ENCODE measurements at places on chromosomes 6 and 20.

GRCh38 chr20:13432126-13432525 is 206.6 kb downstream of the TASP1 start:
- no peak overlapping the region for H3K4me3 ChIP-seq
- H3K4me1 ChIP-seq = peaks cover 2% of the 10 kb centered on the region
- no peak for DNase-seq
- no peaks in the 10 kb centered on the region for H3K27me3 ChIP-seq
- no peaks in the 10 kb centered on the region for H3K36me3 ChIP-seq
- no peak overlapping the region for H3K27ac ChIP-seq

GRCh38 chr6:149331043-149331807 is 13.7 kb downstream of the TAB2 start:
- H3K27ac ChIP-seq = no peak overlapping the region
- no peaks in the 10 kb centered on the region for H3K27me3 ChIP-seq
- no peak overlapping the region for H3K4me3 ChIP-seq
- H3K4me1 ChIP-seq = peaks cover 12% of the 10 kb centered on the region
- DNase-seq = no peak

- no peak overlapping the region for H3K4me3 ChIP-seq
- no peak for DNase-seq
- H3K4me1 ChIP-seq = no peaks in the 10 kb centered on the region
- no peaks in the 10 kb centered on the region for H3K27me3 ChIP-seq
- no peaks in the 10 kb centered on the region for H3K36me3 ChIP-seq
Observed at GRCh38 chr20:23225407-23226060, 125.1 kb upstream of the NXT1 start.

DNA sequence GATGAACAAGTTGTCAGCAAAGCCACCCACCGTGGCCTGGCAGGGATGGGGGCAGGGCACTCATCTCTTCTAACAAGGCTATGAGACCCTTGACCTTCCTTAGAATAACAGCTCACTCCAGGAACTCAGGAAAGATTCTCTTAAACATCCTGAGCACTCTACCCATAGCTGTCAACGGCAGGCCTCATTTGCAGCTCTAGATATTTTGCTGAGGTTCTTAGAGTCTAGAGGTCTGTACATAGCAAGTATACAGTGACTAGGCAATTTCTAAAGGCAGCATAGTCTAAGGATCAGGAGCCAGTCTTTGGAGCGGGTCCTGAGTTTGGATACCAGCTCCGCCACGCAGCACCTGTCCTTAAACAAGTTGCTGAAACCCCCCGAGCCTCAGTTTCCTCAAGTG is 11.7 kb downstream of the TRERF1 start:
- no peak overlapping the region for H3K27ac ChIP-seq
- H3K27me3 ChIP-seq = no peaks in the 10 kb centered on the region
- H3K4me3 ChIP-seq = no peak overlapping the region
- DNase-seq = no peak
- peaks cover 35% of the 10 kb centered on the region for H3K4me1 ChIP-seq

DNA sequence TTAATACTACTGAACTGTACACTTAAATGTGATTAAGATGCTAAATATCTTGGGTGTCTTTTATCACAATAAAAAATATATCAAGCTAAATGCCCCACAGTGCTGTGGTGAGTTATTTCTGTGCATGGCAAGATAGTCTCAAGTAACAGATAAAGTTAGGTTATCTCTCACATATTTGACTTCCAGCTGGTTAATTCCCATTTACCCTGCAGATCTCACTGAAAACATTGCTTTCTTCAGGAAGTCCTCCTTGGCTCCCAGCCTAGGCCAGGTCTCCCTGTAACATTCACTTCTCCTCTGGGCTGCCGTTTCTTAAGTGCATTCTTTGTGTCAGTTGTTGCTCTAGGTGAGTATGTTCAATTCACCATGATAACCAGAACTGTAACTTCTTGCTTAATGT is 59.1 kb downstream of the SLC22A1 start:
- H3K27ac ChIP-seq = no peak overlapping the region
- no peak for DNase-seq
- no peaks in the 10 kb centered on the region for H3K27me3 ChIP-seq

DNA sequence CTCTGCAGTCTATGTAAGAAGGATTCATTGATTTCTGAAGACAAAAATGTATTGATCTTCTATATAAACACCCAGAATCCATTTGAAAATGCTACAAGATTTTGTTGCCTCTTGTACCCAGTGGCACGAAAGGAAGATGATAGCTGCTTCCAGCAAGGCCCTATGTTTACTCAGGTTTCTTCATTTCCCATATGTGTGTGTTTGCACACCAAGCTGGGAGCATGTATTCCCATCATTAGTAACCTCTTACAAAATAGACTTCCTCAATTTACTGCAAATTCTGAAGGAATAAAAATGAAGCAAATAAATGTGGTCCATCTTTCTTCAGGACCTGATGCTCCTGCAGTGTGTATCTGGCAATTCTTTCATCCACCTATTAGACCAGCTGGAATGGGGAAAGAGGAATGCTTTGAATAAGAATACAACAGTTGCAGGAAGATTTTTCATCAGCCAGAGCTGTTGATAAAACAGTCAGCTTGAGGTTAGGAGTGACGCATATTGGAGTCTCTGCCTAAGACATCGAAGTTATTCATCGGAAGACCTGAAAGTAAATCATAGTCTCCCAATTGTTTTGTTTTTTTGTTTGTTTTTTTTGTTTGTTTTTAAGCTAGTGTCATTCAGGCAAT is 132.3 kb downstream of the PDE7B start:
- H3K27ac ChIP-seq = no peak overlapping the region
- no peaks in the 10 kb centered on the region for H3K4me1 ChIP-seq
- DNase-seq = no peak
- no peaks in the 10 kb centered on the region for H3K36me3 ChIP-seq

- peaks cover 3% of the 10 kb centered on the region for H3K4me1 ChIP-seq
- no peaks in the 10 kb centered on the region for H3K36me3 ChIP-seq
- no peaks in the 10 kb centered on the region for H3K27me3 ChIP-seq
- H3K4me3 ChIP-seq = no peak overlapping the region
- no peak for DNase-seq
- H3K27ac ChIP-seq = no peak overlapping the region
Observed at GRCh38 chr6:129596522-129596921, 113.5 kb downstream of the ARHGAP18 start.

GRCh38 chr20:15742087-15742486 is 831.2 kb downstream of the KIF16B start:
- H3K4me3 ChIP-seq = no peak overlapping the region
- H3K36me3 ChIP-seq = no peaks in the 10 kb centered on the region
- H3K4me1 ChIP-seq = no peaks in the 10 kb centered on the region
- no peak for DNase-seq
- no peak overlapping the region for H3K27ac ChIP-seq
- no peaks in the 10 kb centered on the region for H3K27me3 ChIP-seq

DNA sequence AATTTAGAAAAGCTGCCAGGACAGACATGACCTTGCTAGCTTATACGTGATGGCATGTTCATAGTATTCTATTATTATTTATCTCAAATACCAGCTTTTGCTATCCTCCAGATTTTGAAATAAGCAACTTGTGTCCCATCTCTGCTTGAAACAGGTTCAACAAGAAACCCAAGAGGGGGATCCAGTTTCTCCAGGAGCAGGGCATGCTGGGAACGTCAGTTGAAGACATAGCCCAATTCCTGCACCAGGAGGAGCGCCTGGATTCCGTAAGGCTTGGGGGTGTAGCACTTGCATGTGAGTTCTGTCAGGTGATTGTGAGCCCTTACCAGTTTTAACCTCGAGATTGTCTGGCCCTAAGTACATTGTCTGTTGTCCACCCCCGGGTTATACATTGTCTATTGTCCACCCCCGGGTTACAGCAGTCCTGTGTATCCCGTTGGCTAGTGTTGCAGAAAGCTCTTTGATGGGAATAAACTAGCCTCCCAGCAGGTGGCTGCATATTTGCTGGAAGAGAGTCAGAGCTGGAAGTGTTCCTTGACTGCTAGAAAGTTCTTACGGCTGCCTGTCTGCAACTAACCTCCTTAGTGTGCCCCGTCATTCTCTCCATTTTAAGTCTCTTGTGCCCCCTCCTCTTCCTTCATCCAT is 61.4 kb upstream of the CSE1L start:
- no peaks in the 10 kb centered on the region for H3K27me3 ChIP-seq
- H3K27ac ChIP-seq = no peak overlapping the region
- DNase-seq = no peak
- H3K4me1 ChIP-seq = no peaks in the 10 kb centered on the region

GRCh38 chr6:17265570-17265969 is 15.6 kb upstream of the RBM24 start:
- no peak for DNase-seq
- no peaks in the 10 kb centered on the region for H3K36me3 ChIP-seq
- no peak overlapping the region for H3K4me3 ChIP-seq
- no peaks in the 10 kb centered on the region for H3K4me1 ChIP-seq
- no peaks in the 10 kb centered on the region for H3K27me3 ChIP-seq
- no peak overlapping the region for H3K27ac ChIP-seq

DNA sequence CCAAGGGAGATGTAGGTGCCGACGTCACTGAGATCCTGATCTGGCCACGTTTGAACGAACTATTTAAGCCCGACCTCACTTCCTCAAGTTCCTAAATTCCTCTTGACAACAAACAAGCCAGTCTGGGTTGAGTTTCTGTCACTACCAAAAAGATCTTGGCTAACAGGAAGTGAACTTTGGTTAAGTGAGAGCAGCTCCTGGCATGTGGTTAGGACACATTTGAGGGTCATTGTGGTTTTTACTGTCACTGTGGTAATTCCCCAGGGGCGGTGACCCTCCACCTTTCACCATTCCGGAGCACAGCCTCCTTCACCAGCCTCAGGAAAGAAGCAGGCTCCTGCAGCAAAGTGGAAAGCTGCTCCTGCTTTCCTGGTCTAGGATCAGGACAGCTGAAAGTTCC is 43.1 kb upstream of the ZNF831 start:
- H3K4me1 ChIP-seq = peaks cover 30% of the 10 kb centered on the region
- H3K27ac ChIP-seq = no peak overlapping the region

- H3K4me3 ChIP-seq = no peak overlapping the region
- no peaks in the 10 kb centered on the region for H3K4me1 ChIP-seq
- H3K27ac ChIP-seq = no peak overlapping the region
- no peak for DNase-seq
- H3K27me3 ChIP-seq = no peaks in the 10 kb centered on the region
Observed at GRCh38 chr6:16511723-16512489, 249.4 kb downstream of the ATXN1 start.

GRCh38 chr6:154471609-154472362 is 38.7 kb downstream of the CNKSR3 start:
- no peaks in the 10 kb centered on the region for H3K27me3 ChIP-seq
- H3K4me1 ChIP-seq = peaks cover 2% of the 10 kb centered on the region
- no peak overlapping the region for H3K4me3 ChIP-seq
- no peaks in the 10 kb centered on the region for H3K36me3 ChIP-seq

GRCh38 chr6:164579035-164579434 is 730.4 kb downstream of the C6orf118 start:
- no peaks in the 10 kb centered on the region for H3K36me3 ChIP-seq
- no peak overlapping the region for H3K4me3 ChIP-seq
- H3K27me3 ChIP-seq = no peaks in the 10 kb centered on the region
- no peaks in the 10 kb centered on the region for H3K4me1 ChIP-seq

DNA sequence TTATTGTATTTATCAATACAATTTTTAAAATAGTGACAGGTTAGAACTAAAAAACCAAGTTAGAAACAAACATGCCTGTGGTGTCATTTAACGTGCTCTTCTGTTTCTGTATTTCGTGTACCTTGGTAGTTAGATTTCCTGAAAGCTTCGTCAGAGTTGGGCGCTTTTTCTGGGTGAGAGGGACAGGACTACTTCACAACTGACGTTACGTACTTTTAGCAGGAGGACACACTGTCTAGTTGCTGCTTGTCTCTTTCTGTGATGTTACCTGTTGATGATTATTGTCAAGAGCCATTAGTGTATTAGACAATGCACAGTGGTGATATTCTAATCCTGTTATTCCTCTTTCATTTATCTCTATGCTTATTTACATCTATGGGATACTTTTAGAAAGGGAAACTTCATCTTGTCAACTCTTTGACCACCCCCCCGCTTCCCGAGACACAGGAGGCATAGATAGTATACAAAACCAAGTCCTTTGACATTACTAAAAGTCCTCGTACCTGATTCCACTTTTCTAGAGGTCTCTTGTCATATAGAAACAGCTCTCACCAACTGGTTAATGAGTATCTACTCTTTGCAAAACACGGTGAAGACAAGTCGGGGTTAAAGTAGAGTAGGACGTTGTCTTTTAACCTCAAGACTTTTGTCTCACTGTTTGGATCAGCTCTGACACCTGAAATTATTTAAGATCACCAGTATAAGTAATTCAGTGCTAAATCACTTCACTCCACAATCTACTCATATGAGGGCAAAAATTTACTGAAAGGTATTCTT is 96.3 kb downstream of the LYRM2 start:
- H3K27me3 ChIP-seq = no peaks in the 10 kb centered on the region
- H3K4me3 ChIP-seq = no peak overlapping the region

DNA sequence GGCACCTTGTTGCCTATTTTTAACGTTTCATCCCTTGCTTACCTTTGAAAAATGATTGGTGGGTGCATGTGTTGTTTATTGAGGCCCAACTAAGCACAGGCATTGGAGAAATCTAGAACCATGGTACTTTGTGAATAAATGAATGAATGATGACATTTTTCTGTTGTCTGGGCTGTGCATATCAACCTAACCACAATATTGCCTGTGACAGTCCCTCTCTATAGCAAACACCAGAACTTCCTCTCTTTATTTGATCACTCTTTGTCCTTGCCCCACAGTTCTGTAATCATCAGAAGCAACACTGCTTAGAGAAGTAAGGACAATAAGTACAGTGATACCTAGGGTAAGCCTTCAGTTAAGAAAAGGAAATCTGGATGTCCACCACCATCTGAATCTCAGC is 75.1 kb downstream of the TBC1D7 start:
- no peaks in the 10 kb centered on the region for H3K36me3 ChIP-seq
- no peak for DNase-seq
- peaks cover 5% of the 10 kb centered on the region for H3K27me3 ChIP-seq
- peaks cover 8% of the 10 kb centered on the region for H3K4me1 ChIP-seq
- no peak overlapping the region for H3K27ac ChIP-seq
- H3K4me3 ChIP-seq = no peak overlapping the region

DNA sequence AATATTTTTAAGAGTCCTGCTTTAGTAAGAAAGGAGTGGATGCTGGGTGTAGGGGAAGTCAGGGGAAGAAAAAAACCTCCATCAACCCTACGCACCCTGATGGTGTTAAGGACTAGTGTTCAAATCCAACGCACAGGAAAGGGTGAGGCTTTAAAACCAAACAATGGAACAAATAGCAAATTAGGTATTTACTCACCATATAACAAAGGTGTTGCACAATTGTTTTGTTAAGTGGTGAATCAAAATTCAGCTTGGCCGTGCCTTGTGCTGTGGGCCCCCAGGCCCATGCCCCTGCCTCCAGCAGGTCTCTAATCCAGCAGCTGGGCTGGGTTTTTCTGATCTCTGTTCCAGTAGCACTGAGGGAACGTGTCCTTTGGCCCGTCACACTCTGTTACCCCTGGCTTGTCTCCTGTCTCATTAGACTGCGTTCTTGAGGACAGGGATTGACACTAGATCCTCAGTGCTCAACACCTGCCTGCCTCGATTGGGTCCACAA is 11.8 kb downstream of the FAM83D start:
- H3K27ac ChIP-seq = no peak overlapping the region
- DNase-seq = no peak
- H3K36me3 ChIP-seq = peaks cover 90% of the 10 kb centered on the region

GRCh38 chr6:106608080-106608668 is 21.1 kb downstream of the RTN4IP1 start:
- H3K27ac ChIP-seq = no peak overlapping the region
- no peak overlapping the region for H3K4me3 ChIP-seq
- peaks cover 2% of the 10 kb centered on the region for H3K27me3 ChIP-seq
- DNase-seq = peak; percentile 46
